ENCODE measurements at places on chromosomes 1 and 21.
A peak's percentile ranks its signal among the peaks of the same experiment; 100 is the strongest.

DNA sequence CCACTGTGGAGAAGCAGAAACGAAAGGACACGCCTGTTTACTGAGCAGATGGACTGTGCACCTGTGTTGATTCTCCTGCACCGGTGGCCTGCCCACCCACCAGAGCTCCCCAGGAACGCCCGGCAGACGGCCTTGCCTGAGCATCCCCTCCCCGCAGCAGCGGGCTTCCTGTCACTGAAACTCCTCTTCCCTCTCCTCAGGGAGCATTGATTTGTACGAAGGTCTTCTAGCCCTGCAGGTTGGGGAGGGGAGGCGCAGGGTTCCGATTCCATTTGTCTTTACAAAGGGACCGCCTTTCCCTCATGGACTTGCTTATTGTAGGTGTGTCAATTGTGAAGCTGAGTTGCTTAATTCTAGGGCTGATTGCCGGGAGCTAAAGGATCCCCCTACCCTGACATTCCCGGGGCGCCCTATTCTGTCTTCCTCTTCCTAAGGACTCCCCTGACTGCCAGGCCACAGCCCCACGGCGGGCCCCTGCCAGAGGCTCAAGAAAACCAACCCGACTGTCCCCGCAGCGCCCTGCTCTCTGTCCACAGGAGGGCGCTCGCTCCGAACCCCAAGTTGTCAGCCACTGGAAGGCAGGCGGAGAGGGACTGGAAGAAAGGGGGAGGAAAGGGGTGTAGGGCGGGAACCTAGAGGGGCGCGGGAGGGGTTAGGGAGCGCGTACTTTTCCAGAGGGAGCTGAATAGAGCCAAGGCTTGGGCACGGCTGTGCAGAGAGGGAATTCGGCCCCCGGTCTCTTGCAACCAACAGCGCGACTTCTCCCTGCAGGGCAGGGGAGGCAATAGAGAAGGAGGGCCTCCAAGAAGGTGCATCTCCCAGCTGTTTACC is 2.8 kb downstream of the S100A6 start:
- peak; percentile 62 for DNase-seq
- peaks cover 59% of the 10 kb centered on the region for H3K4me1 ChIP-seq
- H3K36me3 ChIP-seq, result peaks cover 3% of the 10 kb centered on the region
- no peaks in the 10 kb centered on the region for H3K27me3 ChIP-seq
- peak overlapping the region; percentile 49 for H3K4me3 ChIP-seq

- no peak for DNase-seq
- H3K4me1 ChIP-seq, result no peaks in the 10 kb centered on the region
- H3K4me3 ChIP-seq, result no peak overlapping the region
Observed at GRCh38 chr1:52238887-52239707, 97.2 kb downstream of the ZFYVE9 start.

GRCh38 chr1:58574816-58575215 is 2.2 kb downstream of the TACSTD2 start:
- H3K27ac ChIP-seq, result no peak overlapping the region
- H3K4me3 ChIP-seq, result no peak overlapping the region
- no peak for DNase-seq
- H3K4me1 ChIP-seq, result peaks cover 3% of the 10 kb centered on the region
- no peaks in the 10 kb centered on the region for H3K36me3 ChIP-seq

DNA sequence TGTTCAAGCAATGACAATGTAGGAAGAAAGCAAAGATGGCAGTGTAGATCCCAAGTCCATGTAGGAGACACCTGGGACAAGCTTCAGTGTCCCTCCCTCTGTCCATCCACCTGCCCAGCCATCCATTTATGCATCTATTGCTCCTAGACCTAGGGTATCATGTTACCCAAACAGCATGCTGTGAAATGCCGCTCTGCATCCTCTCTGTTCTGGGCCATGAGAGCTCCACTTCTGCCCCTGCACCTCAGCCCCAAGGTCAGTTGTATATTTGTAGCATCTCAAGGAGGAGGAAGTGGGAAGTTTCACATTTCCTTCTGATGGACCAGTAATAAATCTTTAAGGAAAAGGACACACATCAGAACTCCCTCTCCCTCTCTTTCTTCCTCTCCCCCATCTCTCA is 27.9 kb upstream of the TSPEAR start:
- no peaks in the 10 kb centered on the region for H3K4me1 ChIP-seq
- DNase-seq, result no peak
- H3K4me3 ChIP-seq, result no peak overlapping the region
- no peaks in the 10 kb centered on the region for H3K27me3 ChIP-seq
- H3K36me3 ChIP-seq, result no peaks in the 10 kb centered on the region

DNA sequence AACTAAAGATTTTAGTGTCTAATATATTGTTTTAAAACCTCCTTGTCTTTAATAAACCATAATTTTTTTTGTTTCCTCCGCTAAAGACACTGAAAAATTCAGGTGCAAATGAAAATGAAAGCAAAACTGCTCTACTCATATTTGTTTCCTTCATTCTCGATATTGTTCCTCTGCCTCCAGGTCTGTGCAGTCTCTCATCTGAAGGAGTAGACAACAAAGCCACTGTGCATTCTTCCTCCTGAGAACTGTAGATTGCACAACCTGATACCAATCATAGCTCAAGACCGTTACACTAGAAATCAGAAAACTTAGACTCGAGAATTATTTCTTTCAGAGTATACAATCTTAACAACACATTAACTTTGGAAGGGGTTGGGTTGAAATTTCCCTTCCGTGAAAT is 373.1 kb upstream of the CXADR start:
- H3K27ac ChIP-seq, result no peak overlapping the region
- no peaks in the 10 kb centered on the region for H3K27me3 ChIP-seq
- H3K36me3 ChIP-seq, result no peaks in the 10 kb centered on the region
- no peaks in the 10 kb centered on the region for H3K4me1 ChIP-seq

All from naive thymus-derived CD4-positive, alpha-beta T cell (primary cell).